ENCODE measurements at places on chromosomes 5 and 9. TPM values are rescaled to one million over a fixed set of nuclear protein-coding genes. Genes with fewer than 3 reads are reported as not detected.

DNA sequence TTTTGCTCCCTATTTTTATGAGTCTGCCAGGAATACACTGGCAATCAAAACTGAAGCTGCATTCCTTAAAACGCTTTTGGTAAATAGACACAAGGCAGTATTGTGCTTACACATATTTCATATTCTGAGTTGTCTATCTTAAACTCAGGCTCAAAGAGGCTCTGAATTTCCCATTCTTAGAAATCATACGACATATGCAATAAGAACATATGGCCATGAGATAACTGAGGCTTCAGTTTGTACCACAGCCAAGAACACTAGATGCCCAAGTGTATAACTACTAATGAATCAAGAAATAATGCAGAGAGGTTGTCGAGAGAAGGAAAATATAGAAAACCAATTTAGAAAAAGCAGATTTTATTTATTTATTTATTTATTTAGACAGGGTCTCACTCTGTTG, 357.4 kb downstream of the NDUFS4 start:
- DNase-seq, result no peak

- DNase-seq, result no peak
These were observed 34.5 kb upstream of the TCF7 start for GRCh38 chr5:134079748-134080581.

- no peak for DNase-seq
These were observed 28.9 kb downstream of the ZNF366 start for GRCh38 chr5:72478276-72478675.

GRCh38 chr5:2442496-2443354, 308.8 kb downstream of the IRX2 start:
- no peak for DNase-seq

DNA sequence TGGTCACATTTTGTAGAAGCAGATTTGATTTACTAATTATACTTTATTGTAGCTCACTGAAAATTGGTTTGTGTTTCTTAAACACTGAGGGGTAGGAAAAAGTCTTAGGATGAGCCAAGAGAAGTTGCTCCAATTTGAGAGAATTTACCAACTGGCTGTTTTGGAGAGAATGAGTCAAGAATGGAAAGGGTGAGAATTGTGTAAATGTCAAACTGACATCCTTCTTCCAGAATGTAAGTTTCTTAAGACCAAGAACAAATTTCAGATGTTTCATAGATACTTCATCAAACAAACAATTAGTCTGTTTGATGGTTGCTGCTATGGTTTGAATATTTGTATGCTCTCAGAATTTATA, 106.2 kb upstream of the TXNDC8 start:
- no peak for DNase-seq

DNA sequence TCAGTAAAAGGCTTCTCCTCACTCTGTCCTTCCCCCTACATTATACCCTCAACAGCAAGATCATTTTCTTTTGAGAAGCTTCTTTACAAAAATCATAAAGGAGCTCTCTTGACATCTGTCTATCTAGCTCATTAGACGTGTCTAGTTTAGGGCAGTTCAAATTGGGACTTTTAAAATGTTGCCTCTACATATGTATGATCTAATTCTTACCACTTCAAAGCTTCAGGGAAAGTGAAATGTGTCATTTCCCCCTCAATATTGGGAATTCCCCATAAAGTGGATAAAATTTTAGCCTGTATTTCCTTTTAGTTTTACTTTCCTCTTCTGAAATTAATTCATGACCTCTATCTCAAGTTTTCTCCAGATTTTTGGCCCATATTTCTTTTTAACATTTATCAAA, 323.7 kb downstream of the ARRDC3 start:
- no peak for DNase-seq

DNA sequence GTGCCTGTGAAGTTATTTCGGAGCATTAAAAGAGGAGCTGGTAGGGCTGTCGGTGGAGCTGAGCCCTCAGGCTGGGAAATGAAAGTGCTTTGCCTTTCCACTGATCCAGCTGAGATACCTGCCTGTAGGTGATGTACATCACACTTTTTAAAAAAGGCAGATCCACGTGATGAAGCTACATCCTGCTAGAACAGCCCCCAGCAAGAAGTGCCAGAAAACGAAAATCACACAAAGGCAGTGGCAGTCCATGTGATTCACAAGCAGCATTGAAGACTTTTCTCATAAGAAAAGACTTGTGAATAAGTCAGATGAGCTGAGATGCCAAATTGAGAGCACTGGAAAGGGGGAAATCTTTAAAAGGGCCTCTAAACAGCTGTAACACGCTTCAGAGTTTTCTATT, 765.1 kb downstream of the PTPRD start:
- peak; percentile 2 for DNase-seq

DNA sequence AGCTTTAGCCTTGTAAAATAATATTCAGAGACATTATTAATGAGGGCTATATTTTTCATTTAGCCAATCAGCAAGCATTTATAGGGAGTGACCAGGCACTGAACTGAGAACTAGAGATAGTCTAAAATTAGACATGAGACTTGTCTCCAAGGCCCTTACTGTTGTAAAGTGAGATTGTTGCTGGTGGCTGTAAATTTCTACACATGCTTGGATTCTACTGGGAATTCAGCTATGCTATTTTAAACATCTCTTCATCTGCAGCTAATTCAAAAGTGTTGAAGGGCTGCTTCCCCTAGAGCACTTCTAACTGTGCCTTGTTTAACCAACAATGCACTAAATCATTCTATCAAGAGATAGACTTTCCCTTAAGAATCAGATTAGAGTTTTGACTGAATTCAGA, 67.4 kb downstream of the CHSY3 start:
- no peak for DNase-seq

DNA sequence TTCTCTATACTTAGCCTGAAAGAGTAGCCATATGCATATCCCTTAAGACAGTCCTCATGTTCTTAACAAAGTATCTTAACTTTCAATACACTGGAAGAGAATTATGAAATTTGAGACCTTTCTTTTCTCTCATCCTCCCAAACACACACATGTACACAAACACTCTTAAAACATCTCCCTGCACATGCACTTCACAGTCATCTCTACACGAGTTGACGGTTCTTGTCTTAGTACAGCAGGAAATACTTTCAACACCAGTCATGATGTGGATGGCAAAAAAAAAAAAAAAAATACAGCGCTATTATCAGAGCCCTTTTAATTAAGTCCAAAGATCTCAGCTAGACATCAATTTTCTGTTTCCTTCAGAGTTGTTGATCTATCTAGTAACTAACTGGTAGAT, 43.6 kb upstream of the PCSK1 start:
- DNase-seq, result no peak

DNA sequence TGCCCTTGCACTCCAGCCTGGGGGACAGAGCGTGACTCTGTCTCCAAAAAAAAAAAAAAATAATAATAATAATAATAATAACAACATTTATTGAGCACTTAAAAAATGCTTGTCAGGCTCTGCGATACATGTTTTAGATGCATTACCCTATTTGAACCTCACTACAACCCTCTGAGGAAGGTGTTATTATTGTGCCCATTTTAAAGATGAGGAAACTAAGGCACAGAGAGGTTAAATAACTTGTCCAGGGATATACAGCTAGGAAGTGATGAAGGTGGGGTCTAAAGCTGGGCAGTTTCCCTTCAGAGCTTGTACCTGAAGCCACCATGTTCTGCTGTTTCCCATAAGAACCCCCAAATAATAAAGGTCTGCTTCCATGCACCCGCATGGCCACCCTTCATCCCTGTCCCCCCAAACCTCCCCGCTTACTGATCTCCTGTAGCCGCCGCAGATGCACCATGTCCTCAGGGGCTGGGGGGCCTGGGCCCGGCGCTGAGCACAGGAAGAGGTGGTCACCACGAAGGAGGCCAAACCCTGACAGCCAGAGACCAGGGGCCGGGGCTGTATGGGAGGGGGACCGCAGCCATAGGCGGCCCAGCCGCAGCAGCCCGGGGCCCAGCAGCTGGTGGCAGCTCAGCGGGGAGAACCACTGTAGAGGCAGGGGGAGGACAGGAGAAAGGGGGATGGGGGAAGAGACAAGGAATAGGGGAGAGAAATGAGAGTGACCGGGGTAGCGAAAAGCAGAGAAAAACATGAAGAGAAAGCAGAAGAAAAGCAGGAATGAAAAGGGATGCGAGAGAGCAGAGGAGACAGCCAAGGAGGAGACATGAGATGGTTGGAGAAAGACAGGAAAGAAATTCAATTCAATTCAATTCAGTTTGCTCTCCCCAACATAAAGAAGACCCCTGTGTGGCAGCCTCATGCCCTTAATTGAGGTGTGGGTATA, 15.1 kb upstream of the FCHSD1 start:
- DNase-seq, result no peak

DNA sequence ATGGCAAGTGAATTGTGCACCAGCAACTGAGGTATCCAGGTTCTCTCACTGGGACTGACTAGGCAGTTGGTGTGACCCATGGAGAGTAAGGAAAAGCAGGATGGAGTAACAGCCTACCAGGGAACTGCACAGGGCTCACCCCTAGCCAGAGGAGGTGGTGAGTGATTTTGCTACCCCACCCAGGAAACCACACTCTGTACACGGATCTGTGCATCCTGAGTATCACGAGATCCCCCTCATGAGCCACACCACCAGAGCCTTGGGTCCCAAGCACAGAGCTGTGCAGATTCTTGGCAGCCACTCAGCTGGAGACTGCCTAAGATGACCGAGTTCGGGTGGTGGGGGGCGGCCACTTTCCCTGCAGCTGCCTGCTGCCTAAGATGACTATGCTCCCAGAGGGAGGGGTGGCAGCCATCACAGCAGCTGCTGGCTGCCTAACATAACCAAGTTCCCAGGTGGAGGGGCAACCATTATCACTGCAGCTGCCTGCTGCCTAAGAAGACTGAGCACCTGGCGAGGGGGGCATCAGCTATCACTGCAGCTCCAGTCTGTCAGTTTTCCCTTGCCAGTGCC, 48.4 kb upstream of the EFNA5 start:
- no peak for DNase-seq

DNA sequence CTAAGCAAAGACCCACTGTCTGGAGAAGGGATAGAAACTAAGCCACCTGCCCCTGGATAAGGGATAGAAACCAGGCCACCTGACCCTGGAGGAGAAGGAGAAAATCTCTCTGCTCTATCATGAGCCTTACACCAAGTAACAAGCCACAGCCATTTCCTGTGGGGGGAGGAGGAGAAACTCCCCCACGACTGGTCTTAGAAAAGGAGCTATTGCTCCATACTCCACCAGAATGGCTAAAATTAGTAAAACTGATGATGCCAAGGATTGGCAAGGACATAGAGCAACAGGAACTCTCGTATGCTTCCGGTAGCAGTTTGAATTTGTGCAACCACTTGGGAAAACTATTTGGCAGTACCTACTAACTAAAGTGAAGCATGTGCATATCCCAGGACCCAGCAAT, 70.8 kb downstream of the ACTL7B start:
- DNase-seq, result no peak

- DNase-seq, result no peak
These were observed 237.8 kb upstream of the DAPK1 start for GRCh38 chr9:87259543-87260518.

DNA sequence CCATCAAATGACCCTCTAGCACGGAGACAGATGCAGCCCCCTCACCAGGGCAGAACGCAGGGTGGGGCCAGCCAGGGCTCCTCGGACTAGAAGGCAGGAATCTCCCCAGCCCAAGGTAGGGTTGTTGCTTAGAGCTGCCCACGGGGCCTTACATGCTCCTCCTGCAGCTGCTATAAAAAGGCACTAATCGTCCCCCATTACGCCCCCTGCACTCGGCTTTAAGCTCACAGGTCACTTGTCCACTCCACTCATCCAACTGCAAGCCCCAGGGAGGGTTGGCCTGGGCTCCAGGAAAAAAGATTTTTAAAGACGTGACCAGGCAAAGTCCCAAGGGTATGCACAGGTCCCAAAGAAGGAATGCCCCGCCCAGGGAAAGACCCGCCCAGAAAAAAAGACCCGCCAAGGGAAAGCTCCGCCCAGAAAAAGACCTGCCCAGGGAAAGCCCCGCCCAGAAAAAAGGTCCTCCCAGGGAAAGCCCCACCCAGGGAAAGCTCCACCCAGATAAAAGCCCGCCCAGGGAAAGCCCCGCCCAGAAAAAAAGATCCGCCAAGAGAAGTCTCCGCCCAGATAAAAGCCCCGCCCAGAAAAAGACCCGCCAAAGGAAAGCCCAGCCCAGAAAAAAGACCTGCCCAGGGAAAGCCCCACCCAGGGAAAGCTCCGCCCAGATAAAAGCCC, 11.1 kb downstream of the GRIN1 start:
- no peak for DNase-seq

DNA sequence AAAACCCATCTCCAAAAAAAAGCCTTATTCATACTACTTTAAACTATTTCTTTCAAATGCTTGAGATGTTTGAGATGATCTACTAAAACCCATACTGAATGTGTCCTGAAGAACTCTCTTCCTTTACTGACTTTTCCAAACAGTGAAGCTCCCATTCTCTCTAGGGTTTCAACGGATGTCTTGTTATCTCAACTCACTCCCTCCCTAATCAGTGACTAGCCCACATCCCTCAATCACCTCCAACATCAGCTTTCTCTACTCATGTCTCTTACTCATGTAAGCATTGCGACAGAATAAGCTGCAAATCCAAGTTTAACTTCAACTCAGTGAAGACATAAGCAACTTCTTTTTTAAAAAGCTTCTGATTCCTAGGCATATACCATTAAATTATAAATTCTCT, 42.1 kb downstream of the WDR41 start:
- DNase-seq, result no peak

- DNase-seq, result no peak
These were observed 101.3 kb upstream of the LARP1 start for GRCh38 chr5:154653764-154654485.

GRCh38 chr9:98781588-98782383, 14.6 kb downstream of the ANKS6 start:
- DNase-seq, result no peak

GRCh38 chr9:116674210-116674980, 12.7 kb upstream of the TRIM32 start:
- no peak for DNase-seq

DNA sequence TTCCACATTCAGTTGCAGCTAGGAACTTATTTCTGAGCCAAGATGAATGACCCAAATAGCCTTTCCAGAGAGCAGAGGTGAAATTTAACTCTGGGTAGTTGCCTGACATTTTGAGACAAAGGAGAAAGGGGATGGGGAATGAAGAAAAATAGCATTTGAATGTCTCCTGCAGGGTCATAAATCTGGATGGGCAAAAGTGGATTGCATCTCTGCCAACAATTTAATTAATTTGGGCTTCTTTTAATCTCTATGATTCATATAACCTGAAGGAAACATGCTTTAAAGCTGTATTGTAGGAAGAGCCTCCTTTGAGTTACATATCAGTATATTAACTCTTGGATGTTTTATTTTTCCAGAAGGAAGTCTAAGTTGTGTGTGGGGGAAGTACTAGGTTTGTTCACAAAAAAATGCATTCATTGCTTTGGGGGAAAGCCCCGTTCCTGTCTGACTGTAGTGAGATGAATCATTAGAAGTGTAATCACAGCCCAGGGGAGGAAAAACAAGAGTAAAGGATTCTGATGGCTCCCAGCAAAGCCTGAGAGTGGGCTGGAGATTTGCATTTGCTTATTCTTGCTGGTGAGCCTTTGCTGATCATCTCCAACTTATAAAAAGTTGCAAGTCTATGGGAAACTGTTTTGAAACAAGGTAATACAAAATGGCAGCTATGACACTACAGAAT, 133.0 kb upstream of the IQGAP2 start:
- no peak for DNase-seq

The FST gene
- total RNA-seq, result 58.7 TPM

The SLC36A2 gene
- total RNA-seq, result not detected

The FBLL1 gene
- 0.34 TPM for total RNA-seq

The DMRTA1 gene
- 21.3 TPM for total RNA-seq

The AFF4 gene
- 63.6 TPM for total RNA-seq

The NEURL1B gene
- total RNA-seq, result 20.2 TPM

The BAAT gene
- 0.09 TPM for total RNA-seq

The PLPP7 gene
- total RNA-seq, result 11.5 TPM
